Karpas-422 (cell line): ENCODE measurements at places on chromosomes 12 and 14.

DNA sequence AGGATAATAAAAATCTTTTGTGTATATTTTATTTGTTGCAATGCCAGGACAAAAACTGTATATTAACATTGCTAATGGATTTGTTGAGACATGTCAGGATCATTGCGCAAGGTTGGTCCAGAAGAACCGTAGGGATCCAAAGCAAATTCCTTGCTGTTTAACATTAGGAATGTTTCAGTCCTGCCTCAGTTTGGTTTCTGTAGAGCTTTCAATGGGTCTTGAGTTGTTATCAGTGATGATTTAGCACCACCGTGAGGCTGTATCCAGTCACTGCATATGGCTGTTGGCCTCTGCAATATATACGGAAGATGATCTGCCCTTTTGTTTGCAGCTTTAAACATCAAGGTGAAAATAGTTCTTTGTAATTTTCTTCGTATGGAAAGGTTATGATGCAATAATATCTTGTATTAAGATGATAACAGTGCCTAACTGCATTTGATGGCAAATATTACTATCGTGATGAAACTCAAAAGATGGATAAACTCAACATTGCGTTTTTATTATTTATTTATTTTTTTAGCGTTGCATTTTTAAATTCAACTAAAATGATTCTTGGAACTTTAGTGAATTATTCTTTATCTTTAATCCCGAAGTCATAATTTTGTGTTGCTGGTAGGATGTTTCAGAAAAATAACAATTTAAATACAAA lies 231.2 kb downstream of the AKAP6 start:
- DNase-seq: peak; percentile 84

DNA sequence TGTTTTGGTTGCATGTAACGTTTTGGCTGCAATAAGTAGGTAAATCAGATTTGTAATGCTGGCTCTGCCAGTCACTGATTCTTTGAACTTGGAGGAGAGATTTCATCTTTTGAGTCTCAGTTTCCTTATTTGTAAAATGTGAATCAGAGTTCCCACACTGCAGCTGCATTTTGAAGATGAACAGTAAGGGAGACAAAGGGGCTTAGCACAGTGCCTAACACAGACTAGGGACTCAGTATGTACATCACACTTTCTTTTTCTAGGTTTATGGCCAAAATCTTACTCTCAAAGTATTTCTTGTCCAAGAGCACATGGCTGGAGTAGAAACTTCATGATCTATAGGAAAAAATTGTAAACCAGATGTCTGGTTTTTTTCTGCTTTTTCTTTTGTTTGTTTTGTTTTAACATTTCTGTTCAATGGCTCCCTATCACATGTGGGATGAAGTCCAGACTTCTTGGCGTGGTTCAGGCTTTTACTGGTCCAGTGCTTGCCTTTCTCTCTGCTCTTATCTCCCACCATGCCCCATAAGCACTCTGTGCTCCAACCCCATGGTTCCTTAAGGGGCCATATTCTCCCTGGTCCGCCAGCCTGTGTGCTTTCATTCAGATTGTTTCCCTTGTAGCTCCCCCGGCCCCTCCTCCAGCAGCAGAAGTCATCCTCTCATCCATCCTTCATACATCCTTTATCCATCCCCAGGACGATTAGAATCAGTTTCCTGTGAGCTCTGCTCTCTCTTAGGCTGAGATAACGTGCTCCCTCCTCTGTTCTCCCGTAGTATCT lies 58.0 kb downstream of the SYNE2 start:
- no peak for DNase-seq

GRCh38 chr14:91261115-91261514 lies 16.6 kb upstream of the GPR68 start:
- no peak for DNase-seq

GRCh38 chr14:79665556-79665955 lies 545.7 kb downstream of the DIO2 start:
- no peak for DNase-seq

- no peak for DNase-seq
Observed at GRCh38 chr12:57617942-57618341, 6.7 kb downstream of the ARHGEF25 start.

DNA sequence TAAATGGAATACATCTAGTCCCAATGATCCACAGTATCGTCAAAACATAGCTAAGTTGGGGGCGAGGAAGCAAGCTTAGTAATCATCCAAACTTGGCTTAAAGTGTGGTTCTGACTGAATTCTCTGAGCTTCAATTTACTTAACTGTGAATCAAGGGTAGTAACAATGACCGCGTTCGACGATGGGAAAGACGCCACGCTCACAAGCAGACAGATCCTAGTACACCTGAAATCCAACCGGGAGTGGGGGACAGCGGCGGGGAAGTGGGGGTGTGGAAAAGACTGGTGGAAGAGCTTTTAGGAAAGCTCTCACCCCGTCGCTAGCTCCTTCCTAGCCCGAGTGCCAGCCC lies 433 bp downstream of the COX16 start:
- peak; percentile 51 for DNase-seq

DNA sequence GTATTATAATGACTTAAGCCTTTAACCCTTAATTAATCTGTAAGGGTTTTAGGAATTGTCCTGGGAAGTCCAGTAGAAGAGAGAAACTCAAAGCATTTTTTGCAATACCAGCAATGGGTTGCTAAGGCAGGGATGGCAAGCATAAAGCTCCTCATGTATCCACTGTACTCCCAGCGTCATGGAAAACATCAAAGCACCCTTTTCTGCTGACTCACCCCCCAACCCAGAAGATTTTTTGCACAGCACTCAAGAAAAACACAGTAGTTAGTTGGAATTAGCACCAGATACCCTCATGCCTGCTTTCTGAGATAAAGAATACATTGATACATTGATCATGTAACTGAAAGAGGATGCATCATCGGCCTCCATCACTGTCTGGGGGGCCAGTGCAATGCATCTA lies 199.1 kb upstream of the CNOT2 start:
- no peak for DNase-seq

DNA sequence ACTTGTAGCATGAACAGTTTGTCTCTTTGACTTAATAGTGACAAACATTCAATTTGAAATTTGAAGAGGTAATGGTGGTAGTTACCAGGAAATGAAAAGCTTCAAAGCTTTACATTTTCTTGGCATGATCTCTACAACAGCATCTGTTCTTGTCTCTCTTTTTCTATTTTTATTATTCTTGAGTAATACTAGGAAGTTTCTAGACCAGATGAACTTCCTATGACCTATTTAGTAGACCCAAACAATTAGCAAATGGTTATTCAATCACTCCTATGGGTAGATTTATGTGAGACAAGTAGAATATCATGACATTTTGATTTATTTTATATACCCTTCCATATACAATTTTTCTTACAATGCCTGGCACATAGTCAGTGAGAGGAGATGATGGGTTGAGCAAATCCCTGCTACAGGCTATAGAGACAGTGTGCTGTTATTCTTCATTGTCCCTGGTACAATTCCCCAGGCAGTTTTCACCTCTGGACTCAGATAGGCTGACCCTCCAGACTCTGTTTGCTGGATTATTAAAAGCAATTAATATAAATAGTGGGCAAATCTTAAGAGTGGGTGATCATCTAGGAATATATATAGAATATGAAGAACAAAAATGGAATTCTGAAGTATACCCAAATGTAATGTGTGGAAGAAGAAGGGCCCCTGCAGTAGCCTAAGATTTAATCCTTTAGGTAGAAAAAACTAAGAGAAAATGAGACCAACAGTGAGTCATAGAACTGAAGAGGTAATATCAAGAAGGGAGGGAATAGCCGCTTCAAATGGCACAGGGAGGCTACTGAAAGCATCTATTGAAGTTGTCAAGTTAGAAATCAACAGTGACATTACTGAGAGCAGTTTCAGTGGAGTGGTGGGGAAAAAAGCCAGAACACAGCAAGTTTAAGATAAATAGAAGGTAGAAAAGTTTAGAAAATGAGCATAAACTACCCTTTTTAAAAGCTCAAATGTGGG lies 512.0 kb downstream of the FOXG1 start:
- DNase-seq: no peak

DNA sequence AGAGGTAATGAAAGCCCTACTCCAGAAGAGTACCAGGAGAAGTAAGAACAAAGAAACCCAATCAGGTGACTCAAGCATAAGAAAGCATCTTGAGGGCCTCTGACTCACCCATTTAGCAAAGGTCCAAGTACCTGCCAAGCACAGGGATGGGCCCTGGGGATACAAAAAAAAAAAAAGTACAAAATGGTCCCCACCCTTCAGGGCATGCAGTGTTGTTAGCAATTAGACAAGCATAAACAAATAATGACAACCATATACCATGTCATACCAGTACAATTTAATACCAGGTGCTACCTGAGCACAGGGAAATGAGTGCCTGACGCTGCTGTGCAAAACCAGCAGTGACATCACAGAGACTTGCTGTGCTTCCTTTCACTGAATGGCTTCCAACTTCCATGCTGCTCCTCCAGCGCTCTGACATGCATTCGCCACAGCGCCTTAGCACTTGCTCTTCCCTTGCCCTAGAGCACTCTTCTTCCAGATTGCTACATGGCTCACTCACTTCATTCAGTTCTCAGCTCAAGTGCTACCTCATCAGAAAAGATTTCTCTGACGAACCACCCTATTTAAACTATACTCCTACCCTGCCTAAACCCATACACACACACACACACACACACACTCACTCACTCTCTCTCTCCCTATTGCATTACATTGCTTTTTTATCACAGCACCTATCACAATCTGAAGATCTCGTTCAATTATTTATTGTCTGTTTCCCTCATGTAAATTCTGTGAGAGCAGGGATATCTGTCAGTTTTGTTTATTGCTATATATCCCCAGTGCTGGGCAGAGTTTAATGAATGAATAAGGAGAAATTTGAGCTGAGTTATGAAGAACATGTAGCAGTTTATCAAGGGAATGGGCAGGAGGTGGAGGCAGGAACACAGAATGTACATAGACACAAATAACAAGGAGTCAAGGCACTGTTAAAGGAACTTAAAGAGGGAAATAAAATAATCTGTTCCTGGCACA lies 12.9 kb upstream of the EPS8 start:
- no peak for DNase-seq

GRCh38 chr12:112788205-112788604 lies 3.3 kb upstream of the RPH3A start:
- DNase-seq: no peak

DNA sequence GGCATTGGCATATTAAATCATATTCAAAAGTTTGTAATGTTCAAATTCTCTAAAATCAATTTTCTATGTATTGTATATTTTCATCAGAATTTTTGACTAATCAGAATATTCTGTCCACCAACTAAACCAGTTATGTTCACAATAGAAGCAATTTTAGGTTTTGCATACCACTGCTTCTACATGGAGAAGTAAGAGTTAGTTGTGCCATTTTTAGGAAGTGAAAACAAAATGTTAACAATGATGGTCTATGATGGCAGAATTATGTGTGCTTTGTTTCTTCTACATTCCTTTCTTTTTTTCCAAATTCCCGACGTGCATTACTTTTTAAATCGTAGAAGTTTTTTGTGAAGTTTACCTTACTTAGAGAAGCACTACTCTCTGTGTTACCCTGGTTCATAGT lies 29.5 kb downstream of the ABHD12B start:
- no peak for DNase-seq

GRCh38 chr14:38866461-38866860 lies 236.6 kb downstream of the SEC23A start:
- DNase-seq: no peak

DNA sequence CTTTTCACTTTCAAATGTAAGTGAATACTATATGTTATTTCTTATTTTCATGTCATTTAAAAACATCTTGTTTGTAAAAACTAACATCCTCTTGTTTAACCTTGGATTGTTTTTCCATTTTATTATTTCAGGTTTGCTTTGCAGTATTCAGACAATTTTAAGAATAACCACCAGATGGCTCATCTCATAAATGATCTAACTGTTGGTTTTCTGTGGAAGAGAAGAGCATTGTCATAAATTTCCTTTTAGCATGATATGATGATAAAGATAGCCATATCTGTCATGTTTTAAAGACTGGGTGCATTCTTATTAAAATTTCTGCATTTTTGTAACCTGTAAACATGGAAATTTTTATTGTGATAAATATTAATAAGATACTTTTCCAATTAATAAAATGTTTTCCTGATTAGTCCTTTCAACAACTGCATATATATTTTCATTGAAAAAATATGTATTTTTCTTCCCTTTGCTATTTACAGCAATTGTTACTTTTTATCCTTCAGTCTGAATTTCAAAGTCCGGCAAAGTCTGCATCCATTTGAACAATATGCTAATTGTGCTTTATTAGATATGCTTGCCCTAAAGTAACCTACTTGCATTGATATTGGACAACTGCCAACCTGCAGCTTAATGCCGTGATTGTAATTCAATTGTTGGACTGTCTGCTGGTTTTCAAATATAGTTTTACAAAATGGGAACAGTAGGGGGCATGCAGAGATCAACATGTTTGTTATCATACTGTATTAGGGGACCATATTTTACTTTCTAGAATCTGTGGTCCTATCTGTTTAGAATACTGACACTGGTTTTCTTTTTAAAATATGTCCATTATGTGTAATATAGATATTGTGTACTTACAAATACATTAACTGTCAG lies 163.4 kb downstream of the GARIN6 start:
- peak; percentile 78 for DNase-seq

GRCh38 chr12:4379405-4379804 lies at the start of gene FGF23:
Gene FGF23, minus strand, starts transcription at chr12:4379712. Its CDS starts 130 bp downstream, at chr12:4379582.
- DNase-seq: no peak

DNA sequence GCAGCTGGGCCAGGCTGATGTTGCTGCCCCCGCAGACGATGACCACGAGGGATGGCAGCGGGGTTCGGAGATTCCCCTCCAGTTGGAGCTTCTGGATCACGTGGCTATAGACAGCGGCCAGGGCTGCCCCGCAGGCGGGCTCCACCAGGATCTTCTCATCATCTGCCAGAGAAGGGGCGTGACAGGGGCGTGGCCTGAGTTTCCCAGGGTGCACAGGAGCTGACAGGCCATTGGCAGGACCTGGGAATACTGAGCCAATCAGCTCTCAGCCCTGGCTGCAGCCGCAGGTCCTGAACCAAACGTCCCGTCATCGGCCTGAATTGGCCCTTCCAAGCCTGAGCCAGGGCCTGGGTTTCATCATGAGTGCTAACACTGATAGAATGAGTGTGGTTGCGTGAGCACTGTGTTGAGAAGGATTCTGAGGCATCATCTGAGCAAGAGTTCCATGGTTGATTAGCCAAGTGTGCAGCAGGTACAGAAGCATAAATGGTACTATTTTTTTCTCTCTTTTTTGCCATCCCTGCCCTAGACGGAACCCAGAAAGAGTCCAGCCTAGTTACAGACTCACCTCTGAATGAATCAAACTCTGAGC lies 10.6 kb downstream of the SDS start:
- DNase-seq: peak; percentile 59

DNA sequence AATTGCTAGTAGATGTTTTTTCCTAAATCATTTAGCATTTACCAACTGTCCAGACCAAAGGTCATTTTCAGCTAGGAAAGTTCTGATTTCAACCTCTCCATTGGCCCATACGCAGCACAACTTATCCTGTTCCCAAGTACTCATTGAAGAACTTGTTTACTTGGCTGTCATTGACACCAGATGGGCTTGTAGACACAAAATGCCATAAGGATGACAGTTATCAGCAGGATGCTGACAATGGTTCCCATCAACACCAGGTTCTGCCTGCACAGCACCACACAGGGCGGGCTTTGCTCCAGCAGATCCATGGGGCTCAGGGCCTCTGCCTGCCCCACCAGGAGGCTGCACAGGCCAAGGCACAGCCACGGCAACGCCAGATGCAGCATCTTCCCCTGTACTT lies 36.5 kb upstream of the TMPRSS12 start:
- no peak for DNase-seq
